Nephron progenitor cell (in vitro differentiated cells): ENCODE measurements at places on chromosomes 1 and 21.
A peak's percentile ranks its signal among the peaks of the same experiment; 100 is the strongest.

GRCh38 chr1:225926551-225927113 is 2.6 kb upstream of the PYCR2 start:
- DNase-seq: no peak

GRCh38 chr1:158249646-158250045 is 4.6 kb upstream of the CD1A start:
- no peak for DNase-seq

- no peak for DNase-seq
These were observed 9.4 kb upstream of the CRABP2 start for GRCh38 chr1:156714830-156715229.

DNA sequence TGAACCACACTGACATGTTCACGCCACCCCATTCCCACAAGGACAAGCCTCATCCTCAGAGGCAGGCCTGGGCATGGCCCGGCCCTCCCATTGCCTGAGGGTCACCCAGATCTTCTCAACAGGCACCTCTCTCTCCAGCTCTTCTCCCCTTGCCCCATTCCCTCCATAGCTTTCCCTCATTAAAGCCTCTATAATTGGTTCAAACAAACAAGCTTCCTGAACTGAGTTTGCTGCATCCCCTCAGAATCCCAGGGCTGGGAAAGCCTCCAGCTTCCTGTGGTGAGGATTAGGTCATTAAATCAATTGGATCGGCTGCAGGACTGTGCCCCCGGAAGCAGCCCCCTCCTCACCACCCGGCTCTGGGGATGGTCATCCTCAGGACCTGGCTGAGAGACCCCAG is 18.9 kb downstream of the CTNNBIP1 start:
- DNase-seq: no peak

GRCh38 chr1:75991497-75992114 is 59.4 kb upstream of the ASB17 start:
- peak; percentile 88 for DNase-seq

DNA sequence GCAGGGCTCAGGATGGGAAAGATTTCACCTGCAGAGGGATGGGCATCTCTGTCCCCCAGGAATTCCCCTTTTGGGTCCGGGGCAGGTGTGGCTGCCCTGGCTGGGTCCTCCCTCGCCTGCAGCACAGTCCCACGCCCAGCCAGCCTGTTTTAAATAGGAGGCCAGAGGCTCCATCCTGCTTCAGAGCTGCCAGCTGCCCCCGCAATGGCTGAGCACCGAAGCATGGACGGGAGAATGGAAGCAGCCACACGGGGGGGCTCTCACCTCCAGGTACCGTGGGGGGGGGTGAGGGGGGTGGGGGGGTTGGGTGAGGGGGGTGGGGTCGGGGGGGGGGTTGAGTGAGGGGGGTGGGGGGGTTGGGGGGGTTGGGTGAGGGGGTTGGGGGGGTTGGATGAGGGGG is 3.6 kb downstream of the SCNN1D start:
- DNase-seq: no peak

GRCh38 chr1:10692401-10693021 is 103.9 kb downstream of the CASZ1 start:
- peak; percentile 59 for DNase-seq

GRCh38 chr1:205492201-205492667 is 12.2 kb upstream of the CDK18 start:
- no peak for DNase-seq

DNA sequence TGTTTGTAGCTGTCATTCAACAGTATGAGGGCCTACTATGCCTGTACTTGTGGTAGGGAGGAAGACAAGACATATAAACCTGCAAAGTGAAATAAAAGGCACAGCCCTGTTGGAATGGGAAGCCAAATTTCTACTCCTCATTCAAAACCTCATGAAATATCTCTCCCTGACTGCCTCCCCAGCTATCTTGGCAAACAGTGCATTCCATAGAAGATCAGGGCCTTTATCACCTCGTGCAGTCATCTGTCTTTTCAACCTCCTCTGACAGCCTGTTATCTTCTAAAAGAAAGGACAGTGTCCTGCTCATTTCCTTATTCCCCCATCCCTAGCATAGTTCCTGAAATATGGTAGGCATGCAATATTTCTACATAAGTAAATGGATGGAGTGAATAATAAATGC is 71.0 kb downstream of the SH3GLB1 start:
- DNase-seq: no peak

GRCh38 chr1:6691507-6691906 is 10.1 kb downstream of the DNAJC11 start:
- DNase-seq: no peak

GRCh38 chr1:179337288-179337687 is 28.5 kb upstream of the AXDND1 start:
- no peak for DNase-seq

- no peak for DNase-seq
These were observed 18.8 kb upstream of the SYPL2 start for GRCh38 chr1:109447524-109447923.

GRCh38 chr1:207321790-207322645 is 540 bp downstream of the CD55 start:
- no peak for DNase-seq

DNA sequence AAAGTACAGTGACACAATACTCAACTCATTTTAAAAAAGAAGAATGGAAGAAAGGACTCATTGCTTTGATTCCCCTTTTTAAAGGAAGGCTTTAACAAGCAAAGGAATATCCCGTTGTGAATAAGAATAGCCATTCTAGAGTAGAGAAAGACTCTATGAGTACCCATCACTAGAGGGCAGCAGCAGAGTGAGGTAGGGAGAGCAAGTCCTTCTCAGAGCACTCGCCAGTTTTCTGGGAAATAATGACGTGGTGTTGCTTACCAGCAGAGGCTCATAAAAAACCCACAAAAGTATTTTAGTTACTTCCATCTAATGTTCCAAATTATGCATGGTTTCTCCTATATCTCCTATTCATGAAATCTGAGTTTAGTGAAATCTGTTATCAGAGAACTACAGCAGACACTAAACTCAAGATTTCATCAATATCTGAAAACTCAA is 74.6 kb downstream of the USP24 start:
- peak; percentile 53 for DNase-seq

- no peak for DNase-seq
These were observed 29.8 kb upstream of the RCOR3 start for GRCh38 chr1:211229365-211229759.

DNA sequence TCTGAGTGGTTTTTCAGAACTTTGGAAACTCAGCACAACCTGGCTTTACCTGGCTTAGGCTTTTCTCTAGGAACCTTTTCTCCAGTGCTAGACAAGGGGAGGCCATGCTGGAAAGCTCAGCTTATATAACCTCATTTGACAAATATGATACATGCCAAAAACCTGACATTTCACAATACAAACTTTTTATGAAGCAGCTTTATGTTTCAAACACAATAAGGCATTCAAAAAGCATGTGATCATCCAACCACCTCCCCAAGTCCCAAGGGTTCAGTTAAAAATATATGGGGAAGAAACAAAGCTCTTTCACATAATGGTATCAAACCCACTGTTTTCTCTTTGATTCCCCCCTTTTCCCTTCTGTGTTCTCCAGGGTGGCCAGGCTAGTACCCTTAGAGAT is 63.7 kb downstream of the ZC3H11B start:
- no peak for DNase-seq

- DNase-seq: no peak
These were observed at the start of gene AADACL3 for GRCh38 chr1:12715896-12716437. Gene AADACL3 (plus strand): TSS chr1:12716110. CDS start chr1:12716177, 67 bp downstream.

DNA sequence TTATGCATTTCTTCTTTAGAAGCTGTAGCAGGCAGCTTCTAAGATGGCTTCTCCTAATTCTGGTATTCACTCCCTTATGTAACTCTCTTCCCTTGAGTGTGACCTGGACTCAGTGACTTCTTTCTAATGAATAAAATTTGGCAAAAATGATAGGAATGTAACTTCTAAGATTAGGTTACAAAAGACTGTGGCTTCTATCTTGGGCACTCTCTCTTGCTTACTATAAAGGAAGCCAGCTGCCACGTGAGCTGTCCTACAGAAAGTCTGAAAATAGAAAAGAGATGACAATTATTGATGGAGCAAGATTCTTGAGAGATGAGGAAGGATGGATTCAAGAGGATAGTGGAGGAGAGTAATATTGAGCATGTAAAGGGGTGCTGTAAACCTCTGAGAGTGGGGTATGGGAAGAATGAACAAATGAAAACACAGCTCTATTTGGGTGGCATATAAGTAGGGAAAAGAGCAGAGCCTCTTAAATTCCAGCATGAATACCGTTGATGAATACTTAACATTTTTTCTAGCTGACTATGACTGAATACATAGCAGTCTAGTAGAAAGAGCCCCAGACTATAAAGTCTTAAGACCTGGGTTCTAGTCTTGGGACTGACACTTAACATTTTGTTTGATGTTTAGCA is 5.5 kb downstream of the TSEN15 start:
- no peak for DNase-seq

DNA sequence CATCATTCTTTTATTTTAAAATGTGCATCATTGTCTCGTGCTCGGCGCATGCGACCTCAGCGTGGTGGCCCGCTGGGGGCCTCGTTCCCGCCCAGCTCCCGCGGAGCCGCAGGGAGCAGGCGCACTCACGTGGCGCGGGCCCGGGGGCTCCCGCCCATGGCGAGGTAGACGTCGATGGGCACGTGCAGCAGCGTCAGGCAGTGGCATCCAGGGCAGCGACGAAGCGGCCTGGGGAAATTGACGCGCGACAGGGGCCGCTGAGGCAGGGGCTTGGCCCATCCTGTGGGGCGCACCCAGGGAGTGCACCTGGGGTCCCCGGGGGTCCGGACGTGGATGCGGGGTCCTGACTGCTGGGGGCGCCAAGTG is 994 bp downstream of the FAM229A start:
- no peak for DNase-seq

DNA sequence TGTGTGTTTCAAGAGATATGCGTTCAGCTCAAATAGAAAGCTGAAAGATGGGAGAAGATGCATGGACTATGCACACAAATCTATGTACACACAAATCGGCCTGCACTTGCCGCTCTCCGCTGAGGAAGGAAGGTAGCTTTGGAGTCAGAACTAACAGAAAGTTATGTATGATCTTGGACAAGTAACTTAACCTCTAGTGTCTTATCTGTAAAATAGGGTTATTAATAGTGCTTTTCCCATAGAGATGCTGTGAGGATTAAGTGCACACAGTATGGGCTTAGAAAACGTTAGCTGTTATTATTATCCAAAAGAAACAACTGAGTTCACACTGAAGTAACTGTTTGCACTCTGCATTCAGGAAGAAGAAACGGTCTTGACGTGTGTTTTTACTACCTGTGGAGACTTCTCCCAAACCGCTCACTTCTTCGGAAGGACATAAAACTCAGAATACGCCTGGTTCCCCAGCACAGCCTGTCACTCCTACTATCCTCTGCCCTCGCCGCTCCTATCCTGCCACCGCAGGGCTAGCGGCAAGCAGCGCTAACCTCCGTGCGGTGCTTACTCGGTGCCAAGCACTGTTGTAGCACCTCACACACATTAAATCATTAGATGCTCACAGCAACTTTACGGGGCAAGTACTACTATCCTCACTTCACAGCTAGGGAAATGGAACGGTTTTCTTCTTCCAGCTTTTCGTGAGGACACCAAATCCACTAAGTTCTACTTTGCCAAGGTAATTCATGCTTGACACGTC is 1.3 kb downstream of the TGFBR3 start:
- DNase-seq: peak; percentile 20

DNA sequence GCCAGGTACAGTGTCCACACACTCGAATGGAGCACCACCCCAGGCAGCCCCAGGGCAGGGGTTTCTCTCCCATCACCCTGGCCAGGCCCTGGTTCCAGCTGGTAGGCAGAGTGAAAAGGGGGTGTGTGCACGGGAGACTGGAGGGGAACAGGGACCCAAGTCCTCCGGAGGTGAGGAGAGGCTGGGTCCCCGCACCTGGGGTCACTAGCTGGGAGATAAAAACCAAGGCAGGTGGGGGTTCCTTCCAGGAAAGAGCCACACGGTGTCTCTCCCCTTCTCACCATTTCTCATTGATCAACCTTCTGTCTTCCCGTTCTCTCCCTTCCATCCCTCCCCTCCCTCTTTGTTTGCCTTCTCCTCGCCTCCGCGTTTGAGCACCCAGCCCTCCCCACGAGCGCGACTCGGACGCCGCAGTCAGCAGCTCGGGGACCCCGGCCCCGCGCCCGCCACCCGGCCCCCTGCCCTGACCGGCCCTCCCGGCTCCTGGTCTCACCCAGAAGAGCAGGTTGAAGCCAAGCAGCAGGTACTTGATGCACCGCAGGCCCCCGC is 358 bp downstream of the TSPAN2 start:
- no peak for DNase-seq

GRCh38 chr21:37452227-37452626 is 85.7 kb downstream of the DYRK1A start:
- no peak for DNase-seq

DNA sequence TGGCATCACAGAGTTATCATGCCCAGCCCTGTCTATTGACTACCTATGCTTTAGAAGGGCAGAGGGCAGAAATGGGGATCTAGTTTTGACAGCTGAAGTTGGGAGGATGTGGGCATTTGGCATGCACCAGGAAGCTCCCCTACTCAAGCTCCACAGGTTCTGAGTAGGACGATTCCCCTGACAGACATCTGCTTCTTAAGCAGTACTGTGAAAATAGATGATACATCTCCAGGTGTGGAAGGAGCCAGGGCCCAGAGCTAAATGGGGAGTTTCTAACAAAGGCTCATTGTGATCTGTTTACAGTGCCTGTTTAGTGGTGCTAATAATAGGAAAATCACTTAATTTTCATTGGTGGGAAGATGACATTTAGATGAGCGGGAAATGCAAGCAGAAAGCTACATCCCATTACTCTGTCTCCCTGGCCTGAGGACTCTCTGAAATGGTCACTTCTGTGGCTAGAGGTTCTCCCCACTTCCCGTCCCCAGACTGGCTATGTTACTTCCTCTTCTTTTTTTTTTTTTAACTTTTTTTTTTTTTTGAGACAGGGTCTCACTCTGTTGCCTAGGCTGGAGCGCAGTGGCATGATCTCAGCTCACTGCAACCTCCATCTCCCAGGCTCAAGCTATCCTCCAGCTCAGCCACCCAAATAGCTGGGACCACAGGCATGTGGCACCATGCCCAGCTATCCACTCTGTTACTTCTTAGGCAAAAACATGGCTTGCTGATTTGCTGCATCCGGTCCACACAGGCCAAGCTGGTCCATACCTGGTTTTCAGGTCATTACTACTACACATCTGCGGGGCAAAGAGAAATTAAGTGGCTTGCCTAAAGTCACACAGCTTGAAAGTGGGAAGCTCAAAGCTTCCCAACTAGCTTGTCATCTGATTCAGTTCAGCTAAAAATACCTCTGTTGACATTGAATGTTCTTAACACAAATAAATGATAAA is 23.2 kb upstream of the CNIH3 start:
- no peak for DNase-seq
